H1 (cell line): ENCODE measurements at places on chromosomes 6 and 20.

DNA sequence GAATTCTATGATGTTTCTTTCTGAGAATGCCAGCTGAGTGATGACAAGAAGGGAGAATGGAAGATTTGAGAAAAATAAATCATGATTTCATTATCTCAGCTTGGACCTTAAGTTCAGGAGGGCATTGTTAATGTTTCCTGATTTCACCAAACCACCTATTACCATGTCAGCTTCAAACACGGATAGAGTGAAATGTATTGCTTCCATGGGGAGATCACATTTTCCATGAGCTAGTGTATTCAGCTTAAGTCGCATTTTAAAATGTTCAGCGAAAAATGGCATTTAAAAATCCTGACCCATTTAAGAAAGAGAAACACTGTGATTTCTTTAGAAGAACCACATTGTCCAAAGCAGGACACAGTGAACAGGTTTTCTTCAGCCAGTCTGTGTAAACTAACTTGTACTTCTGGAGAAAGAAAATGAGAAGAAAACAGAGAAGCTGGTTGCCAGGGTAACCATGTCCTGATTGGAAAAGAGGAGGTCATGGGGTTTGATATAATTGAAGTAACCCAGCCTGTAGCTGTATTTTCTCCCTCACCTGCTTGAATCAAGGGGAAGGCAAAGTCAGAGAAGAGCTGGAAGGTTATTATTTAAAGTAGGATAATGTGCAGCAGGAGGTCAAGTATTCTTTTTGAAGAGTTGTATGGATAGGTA lies 684.1 kb upstream of the NRSN1 start:
- DNase-seq, result no peak

- DNase-seq, result no peak
These were observed 18.5 kb downstream of the PLAGL2 start for GRCh38 chr20:32189123-32189410.

GRCh38 chr20:4074877-4075455 lies 59.6 kb upstream of the RNF24 start:
- DNase-seq, result no peak

DNA sequence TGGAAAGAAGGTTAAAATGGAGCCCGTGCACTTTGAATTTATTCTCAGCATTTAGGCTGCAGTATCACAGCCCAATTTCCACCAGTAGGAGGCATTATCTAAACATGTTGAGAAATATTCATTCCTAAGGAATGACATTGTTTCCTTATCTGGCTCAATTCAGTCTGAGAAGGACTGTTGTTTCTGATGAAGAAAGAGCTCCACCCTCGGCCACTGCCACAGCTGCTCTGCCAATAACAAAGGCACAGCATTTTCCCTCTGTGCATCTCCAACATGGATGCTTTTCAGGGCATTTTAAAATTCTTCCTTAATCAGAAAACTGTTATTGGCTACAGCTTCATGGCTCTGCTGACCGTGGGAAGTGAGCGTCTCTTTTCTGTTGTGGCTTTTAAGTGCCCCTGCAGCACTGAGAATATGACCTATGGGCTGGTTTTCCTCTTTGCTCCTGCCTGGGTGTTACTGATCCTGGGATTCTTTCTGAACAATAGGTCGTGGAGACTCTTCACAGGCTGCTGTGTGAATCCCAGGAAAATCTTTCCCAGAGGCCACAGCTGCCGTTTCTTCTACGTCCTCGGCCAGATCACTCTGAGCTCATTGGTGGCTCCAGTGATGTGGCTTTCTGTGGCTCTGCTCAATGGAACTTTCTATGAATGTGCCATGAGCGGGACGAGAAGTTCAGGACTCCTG lies at the start of gene CALHM5:
CALHM5 (plus strand) TSS at position 216 of the 687 bp plus-strand sequence; CDS start at position 274, 58 bp downstream.
- DNase-seq, result no peak

DNA sequence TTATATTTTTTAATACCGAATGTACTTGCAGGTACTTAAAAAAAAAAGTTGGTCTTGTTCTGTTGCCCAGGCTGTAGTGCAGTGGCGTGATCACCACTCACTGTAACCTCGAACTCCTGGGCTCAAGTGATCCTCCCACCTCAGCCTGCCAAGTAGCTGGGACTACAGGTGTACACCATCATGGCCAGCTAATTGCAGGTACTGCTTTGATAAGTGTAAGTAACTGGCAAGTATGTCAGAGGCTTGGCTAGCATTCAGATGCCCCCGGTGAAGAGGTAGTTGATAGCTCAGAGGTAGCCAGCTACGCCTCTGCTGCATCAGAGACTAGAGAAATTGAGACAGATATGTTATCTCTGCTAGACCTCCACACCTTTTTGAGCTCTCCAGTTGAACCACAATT lies 40.5 kb downstream of the BTBD9 start:
- DNase-seq, result no peak

- DNase-seq, result peak; percentile 28
These were observed 134.8 kb downstream of the TAF4 start for GRCh38 chr20:61930776-61931475.

DNA sequence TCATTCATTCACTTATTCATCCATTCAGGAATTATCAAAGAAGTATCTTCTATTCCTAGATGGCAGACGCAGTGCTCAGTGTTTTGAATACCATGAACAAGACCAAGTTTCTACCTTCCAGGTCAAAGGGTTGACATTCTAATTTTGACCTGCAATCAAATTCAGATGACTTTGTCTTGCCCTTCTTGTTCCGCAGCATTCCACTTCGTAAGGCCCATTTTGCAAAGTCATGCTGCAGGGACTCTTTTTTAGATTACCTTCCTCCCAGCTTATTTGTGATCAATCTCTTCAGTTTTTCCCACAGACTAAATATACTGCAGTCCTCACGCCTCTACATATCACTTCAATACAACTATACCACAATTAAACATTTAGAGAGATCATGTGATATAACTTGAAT lies 7.1 kb upstream of the TAAR1 start:
- DNase-seq, result no peak

GRCh38 chr6:163533443-163533842 lies 118.9 kb downstream of the QKI start:
- DNase-seq, result no peak

DNA sequence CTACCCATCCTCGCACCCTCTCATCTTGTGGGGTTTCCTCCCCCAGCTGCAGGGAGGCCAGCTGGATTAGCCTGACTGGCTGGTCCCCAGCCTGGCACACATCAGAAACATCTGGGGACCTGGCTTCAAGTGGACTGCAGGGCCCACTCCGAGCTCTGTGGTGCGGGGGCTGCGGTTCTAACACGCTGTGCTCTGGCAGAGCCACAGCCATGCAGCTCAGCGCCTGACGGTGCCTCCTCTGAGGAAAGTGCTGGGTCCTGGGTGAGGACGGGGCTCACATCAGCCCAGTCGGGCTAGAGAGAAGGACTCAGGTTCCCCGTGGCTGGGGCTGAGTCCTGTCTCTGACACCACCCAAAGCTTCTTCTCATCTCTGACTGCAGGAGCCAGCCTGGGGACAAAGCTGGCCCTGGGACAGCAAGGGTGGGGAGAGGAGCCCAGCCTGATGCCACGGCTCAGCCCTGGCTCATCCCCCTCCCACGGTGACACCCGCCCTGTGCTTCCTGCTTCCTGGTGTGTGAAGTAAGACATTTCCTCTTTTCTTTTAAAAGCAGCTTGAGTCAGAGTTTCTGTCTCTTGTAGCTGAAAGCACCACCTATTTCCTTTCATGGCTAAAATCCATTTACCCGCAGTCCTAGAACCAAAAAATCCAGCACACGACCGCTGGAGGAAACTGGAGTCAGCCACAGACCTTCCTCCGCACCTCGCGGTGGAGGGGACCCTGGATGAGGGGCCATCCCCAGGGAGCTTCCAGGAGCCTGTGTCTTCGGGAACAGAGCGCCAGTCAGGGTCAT lies 127.4 kb upstream of the AFDN start:
- DNase-seq, result no peak

DNA sequence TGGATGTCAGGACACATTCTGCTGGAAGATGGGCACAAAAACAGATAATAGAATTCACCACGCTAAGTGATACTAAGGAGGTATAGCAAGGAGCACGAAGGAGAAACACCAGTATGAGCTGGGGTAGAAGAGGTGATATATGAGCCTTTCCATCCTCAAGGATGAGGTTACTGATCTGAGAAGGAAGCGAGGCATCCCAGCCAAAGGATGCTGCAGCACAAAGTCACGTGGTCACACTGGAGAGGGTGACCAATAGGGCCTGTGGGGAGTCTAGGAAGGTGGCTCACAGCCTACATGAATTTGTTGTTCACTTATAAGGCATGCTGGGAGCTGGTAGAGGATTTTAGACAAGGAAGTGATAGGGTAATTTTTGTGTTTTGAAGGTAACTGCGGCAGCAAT lies 1.4 kb downstream of the GINS1 start:
- DNase-seq, result no peak

DNA sequence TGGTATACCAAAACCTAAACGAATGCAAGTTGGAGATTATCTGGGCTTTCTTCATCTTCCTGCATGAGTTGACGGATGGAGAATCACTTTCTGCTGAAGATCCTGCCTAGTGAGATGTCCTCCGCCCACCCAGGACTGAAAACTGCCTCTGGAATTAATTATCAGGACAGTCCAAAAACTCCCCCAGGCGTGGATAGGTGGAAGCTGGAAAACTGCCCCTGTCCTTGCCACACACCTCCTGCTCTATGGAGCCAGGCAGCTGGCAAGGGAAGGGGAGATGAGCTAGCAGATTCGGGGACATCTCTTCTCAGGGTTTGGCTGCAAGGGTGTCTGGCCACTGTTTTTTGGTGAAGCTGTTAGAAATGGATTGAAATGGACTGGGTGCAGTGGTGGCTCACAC lies 89.3 kb upstream of the ZNFX1 start:
- DNase-seq, result no peak

GRCh38 chr6:42774201-42774600 lies 7.7 kb upstream of the BICRAL start:
- no peak for DNase-seq

GRCh38 chr6:169869301-169869700 lies 117.9 kb downstream of the ERMARD start:
- no peak for DNase-seq

DNA sequence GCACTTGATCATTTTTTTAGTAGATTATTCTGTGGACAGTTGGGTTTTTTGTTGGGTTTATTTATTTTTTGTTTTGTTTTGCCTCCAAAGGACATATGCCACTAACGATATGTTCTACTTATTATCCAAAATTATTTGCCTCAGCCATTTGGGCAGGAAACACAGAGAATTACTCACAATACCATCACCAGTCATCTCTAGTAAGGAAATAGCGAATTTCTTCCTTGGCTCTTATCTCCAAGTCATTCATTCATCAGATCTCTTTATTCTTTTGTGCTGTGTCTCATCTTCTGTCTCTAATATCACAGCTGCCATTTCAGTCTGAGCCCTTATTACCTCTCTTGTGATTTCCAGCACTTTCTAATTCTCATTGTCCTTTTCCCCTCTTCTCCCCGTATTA lies 130.4 kb upstream of the SMLR1 start:
- DNase-seq, result no peak

DNA sequence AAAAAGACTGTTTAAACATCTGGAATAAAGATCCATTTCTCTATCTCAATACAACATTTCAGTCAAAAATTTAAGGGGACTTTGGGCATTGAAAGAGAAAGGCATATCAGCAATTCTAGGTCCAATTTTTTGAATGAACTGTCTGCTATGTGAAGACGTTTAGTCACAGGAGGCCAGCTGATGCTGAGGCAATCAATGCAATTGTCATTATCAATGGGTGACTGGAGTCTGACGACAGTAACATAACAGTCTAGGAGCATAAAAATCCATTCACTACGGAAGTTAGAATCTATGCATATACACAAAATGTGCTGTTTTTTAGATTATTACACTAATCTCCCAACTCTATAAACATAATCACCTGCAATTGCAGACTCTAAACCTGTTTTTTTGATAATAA lies 37.8 kb downstream of the TENT5A start:
- DNase-seq, result no peak

GRCh38 chr6:137866200-137866913 lies 702 bp upstream of the TNFAIP3 start:
- DNase-seq, result peak; percentile 49

DNA sequence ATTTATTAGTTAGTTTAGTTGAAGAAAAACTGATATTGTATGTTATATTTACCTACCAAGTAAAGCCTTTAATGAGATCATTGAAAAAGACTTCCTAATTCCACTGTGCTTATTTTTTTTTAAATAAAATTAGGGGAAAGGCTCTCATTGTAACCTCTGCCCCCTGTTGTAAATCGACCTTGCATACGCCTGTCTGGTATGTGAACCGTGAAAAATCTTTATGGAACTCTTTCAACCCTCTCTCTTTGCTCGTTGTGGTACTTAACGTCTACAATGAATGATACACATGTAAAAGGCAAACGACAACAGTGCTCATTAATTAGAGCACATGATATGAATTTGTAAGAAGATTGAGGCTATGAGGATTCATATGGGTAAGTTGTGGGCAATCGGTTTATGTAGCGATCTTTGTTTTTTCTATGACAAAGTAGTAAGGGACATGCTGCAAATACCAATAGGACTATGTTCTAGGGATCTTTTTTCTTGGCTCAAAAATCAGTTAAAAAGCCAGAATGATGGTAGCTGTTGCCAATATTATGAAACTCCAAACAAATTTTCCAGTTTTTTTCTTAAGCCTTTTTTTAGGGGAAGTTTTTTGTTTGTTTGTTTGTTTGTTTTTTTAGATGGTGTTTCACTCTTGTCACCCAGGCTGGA lies 119.0 kb upstream of the MCHR2 start:
- DNase-seq, result no peak

- DNase-seq, result no peak
These were observed 190.2 kb downstream of the MOXD1 start for GRCh38 chr6:132210886-132211563.

GRCh38 chr20:31708736-31709534 lies 13.7 kb downstream of the BCL2L1 start:
- DNase-seq, result no peak

- peak; percentile 5 for DNase-seq
These were observed 283.9 kb downstream of the TBC1D7 start for GRCh38 chr6:13044390-13044789.

DNA sequence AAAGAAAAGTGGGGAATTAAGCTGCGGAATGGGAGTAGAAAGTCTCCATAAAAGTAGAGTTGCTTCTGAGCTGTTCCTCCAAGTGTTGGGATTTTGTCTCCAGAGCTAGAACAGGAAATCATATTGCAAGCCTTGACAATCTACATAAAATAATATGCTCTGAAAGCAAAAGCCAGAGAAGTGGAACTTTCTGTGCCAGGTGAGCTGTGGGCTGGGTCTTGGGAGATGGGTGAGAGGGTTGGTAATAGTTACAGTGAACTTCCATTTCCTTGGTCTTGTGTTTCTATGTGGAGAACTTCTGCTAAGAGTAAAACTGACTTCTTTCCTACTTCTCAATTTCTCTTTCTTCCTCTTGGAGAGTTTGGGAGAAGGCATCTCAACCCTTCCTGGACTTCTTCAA lies 6.3 kb upstream of the HMGN4 start:
- DNase-seq, result no peak

GRCh38 chr20:46872328-46873211 lies 22.1 kb upstream of the EYA2 start:
- no peak for DNase-seq
